ENCODE measurements at places on chromosomes 6 and 20.

- no peak for DNase-seq
Observed at GRCh38 chr20:25015986-25016385, 23.4 kb upstream of the APMAP start.

- no peak for DNase-seq
Observed at GRCh38 chr6:14026831-14027539, 90.6 kb upstream of the CD83 start.

- no peak for DNase-seq
Observed at GRCh38 chr20:56429502-56429901, 17.4 kb downstream of the CASS4 start.

GRCh38 chr6:48825501-48826151, 637.4 kb downstream of the MMUT start:
- no peak for DNase-seq

GRCh38 chr6:111985202-111985731, 68.6 kb upstream of the CCN6 start:
- no peak for DNase-seq

DNA sequence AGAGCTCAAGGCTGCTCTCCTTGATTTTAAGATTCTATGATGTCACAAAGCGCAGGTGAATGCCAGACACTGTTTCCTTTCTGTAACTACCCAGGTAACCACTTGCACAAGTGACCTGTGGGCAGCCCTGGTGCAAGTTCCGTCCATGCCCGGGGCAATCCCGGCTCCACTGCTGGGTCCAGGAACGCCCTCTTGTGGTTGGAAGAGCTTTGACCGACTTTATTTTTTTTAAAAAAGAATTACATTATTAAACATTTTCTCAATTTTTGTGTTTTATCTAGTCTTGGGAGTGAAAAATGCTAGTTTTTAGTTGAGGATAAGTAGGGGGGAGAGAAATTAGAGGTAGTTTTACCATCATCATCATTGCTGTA, 695.2 kb downstream of the QKI start:
- DNase-seq: no peak

DNA sequence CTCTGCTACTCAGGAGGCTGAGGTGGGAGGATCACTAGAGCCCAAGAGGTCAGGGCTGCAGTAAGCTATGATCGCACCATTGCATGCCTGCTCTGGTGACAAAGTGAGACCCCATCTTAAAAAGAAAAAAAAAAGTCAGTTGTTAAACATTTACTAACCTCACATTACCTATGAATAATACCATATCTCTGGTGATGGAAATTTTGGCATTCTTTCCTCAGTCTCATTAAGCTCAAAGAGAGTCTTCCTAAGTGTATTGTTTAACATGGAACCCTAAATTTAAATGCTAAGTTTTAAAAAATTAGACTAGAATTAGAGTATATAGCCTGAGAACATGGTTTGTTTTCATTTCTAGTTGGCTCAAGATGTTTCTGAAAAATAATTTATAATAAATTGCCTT, 11.3 kb upstream of the BFSP1 start:
- no peak for DNase-seq

DNA sequence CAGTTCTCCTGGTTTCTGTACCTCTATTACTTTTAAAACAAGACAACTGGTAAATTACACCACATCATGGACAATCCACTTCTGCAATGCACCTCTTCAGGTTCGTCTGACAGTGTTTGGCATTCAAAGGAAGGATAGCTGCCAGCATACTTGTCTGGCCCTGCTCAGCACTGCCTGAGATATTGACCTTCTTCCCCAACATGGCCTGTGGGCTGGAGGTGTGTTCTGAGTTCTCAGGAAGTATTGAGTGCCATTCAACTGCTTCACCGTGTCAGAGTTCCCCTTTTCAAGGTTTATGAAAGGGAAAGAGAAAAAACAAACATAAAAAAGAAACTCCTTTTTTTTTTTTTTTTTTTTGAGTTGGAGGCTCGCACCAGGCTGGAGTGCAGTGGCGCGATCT, 267.9 kb upstream of the SASH1 start:
- no peak for DNase-seq

GRCh38 chr6:34645627-34646026, 50.9 kb downstream of the ILRUN start:
- no peak for DNase-seq

- no peak for DNase-seq
Observed at GRCh38 chr6:87575423-87575822, 14.4 kb downstream of the RARS2 start.

DNA sequence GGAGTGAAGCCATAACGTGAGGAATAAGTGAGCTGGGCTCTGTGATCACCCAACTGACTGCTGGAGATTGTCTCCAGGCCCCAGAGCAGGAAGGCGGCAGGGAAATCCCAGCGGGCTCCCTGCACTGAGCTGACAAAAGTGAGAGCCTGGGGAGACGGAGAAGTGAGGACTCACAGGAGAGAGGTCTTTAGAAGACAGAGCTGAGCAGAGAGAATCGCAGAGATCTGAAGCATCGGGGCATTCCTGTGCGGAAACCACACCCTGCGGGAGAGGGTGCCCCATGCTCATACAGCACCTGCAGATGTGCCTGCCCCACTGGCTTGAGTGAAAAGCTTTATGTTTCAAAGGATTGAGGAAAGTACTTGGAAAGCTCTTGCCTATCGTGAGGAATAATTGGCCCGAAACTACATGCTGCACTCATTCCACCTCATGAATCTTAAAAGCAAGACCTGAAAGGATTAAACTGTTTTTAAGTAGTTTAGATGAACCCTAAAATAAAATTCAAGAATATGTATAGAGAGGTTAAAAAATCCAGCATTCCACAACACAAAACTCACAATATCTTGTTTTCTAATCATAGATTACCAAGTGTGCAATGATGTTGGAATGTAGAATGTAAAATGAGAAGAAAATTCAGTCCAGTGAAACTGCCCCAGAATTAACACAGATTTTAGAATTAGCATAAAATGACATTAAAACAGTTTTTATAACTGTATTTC, 17.7 kb upstream of the THBS2 start:
- no peak for DNase-seq

DNA sequence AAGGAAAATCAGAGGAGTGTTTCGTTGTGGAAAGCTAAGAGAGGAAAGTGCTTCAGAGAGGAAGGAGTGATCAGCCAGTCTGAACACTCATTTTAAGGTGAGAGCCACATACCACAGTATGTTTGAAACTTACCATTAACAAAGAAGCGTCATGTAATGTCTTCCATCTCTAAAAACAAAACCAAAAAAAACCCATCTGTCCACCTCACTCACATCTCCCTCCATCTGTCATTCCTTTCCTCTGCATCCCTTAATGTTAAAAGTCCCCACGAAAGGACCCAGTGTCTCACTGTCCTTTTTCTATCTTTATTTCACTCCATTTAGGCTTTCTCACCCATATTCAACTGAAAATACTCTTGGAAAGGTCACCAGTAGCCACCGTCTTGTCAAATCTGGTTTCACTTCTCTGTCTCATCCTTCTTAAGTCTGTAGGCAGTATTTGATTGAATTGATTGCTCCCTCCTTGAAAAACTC, 59.4 kb upstream of the GNRH2 start:
- DNase-seq: no peak

GRCh38 chr6:67045076-67045475, 1338.0 kb upstream of the EYS start:
- no peak for DNase-seq

GRCh38 chr6:151112130-151112529, 127.6 kb upstream of the AKAP12 start:
- no peak for DNase-seq

DNA sequence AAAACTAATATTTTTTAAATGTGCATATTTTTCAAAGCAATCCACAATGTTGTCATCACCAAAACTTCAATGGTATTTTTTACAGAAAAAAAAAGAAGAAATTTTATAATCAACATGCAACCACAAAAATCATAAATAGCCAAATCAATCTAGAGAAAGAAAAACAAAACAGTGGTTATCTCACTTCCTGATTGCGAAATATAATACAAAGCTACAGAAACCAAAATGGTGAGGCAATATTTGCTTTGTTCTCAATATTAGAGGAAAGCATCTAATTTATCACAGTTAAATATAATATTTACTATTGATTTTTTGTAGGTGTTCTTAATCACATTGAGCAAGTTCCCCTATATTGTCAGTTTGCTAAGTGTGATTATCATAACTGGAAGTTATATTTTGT, 720.7 kb upstream of the ADGRB3 start:
- no peak for DNase-seq

DNA sequence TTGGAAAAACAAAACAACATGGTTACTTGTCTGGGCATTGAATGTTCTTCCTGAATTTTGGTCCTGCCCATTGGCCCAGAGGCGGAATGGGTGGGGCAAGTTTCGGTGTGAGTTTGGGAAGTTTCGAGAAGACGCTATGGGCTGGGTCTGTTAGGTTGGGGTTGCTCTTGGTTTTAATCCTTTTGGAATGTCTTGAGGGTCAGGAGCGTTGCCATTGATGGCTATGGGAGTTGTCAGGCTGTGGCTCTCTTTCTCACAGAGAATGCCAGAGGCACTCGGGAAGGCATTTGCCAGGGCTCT, 135.0 kb downstream of the LRRC1 start:
- DNase-seq: no peak
